GM12891 (cell line): ENCODE measurements at places on chromosomes 13 and 19.

- DNase-seq, result no peak
These were observed 14.9 kb downstream of the FXYD5 start for GRCh38 chr19:35169221-35169995.

DNA sequence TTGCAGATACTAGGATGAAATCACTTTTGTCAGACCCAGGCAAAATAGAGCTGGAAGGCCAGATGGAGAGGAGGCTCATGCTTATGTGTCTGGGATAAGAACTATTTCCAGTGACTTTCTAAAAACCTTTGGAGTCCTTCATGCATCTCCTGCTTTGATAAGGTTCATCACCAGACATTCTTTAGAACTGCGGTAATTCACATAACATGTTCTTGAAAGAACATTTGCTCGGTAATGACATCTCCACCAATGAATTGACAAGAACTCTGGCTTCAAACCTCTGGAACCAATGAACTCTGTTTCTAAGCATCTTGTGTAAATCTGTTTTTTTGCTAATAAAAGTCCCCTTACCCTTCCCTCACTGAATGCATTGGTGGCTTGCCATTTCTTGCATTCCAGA is 112.0 kb upstream of the KL start:
- no peak for DNase-seq

GRCh38 chr13:24075137-24075975 is 85.2 kb upstream of the SPATA13 start:
- DNase-seq, result no peak

GRCh38 chr19:28430214-28430613 is 782.7 kb downstream of the UQCRFS1 start:
- no peak for DNase-seq

- DNase-seq, result no peak
These were observed 1569.4 kb upstream of the PRR20A start for GRCh38 chr13:55571237-55571867.

DNA sequence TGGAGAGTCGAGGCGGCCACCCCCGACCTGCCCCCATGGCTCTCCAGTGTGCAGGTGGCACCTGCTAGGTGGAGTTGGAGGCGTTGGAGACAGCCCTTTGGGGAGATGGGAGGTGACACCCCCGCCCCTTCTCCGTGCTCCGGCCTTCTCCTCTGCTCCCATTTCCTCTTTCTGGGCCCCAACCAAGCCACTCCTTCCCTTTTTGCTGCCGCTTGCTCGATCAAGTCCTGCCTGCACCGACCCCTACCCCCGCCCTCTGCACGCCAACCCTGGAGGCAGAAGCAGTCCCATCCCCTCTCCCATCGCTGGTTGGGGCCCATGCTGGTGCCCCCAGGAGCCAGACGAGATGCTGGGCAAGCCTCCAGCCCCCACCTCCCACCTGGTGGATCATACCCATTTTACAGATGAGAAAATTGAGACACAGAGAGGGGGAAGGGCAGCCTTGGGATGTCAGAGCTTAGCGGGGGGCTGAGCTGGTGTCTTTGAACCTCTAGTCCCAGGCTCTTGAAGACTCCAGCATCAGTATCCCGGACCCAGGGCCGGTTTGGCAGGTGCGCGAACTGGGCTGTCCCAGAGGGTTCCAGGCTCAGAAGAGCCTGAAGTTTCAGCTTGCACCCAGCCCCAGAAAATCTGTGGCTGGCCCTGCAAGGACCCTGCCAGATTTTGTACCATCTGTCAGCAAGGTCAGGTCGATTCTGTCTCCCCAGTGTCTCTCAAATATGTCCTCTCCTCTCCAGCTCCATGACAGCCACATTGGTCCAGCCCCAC is 10.3 kb downstream of the GNA15 start:
- DNase-seq, result no peak

DNA sequence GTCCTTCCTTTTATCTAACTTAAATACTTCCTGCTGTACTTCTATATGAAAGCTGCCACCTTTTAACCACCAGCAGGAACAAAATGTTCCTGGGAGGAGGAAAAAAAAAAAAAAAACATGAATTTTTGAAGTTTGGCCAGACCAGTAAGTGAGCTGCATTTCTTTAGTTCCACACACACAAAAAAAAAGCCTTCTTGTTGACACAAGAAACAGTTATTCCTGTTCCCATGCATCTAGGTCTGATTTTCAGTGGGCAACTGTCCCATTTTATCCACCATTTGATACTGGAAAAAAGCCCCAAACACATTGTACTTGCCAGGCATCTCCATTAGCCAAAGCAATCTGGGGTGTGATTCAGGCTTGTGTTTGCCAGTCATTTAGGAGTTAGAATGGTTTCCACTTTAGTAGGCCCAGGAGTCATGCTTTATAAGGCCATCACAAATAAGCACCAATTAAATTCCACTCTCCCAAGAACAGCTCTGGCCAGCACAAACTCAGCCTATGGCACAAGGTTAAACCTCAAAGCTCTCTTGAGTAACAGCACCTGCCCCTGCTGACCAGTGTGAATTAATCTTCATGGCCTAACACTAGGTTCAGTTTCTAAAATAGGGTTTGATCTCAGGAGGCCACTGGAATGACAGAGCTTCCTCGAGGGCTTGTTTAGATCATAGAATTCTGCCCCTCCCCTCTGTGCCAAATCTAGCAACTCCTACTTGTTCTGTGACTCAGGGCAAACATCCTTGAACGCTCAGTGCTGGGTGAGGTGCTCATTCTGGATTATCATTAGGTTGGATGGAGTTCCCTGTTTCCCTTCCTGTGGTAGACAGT is 67.1 kb downstream of the NUFIP1 start:
- DNase-seq, result no peak

- no peak for DNase-seq
These were observed 9.2 kb downstream of the NOSIP start for GRCh38 chr19:49570997-49571676.

- no peak for DNase-seq
These were observed 890.7 kb upstream of the SLITRK6 start for GRCh38 chr13:86689911-86690310.

DNA sequence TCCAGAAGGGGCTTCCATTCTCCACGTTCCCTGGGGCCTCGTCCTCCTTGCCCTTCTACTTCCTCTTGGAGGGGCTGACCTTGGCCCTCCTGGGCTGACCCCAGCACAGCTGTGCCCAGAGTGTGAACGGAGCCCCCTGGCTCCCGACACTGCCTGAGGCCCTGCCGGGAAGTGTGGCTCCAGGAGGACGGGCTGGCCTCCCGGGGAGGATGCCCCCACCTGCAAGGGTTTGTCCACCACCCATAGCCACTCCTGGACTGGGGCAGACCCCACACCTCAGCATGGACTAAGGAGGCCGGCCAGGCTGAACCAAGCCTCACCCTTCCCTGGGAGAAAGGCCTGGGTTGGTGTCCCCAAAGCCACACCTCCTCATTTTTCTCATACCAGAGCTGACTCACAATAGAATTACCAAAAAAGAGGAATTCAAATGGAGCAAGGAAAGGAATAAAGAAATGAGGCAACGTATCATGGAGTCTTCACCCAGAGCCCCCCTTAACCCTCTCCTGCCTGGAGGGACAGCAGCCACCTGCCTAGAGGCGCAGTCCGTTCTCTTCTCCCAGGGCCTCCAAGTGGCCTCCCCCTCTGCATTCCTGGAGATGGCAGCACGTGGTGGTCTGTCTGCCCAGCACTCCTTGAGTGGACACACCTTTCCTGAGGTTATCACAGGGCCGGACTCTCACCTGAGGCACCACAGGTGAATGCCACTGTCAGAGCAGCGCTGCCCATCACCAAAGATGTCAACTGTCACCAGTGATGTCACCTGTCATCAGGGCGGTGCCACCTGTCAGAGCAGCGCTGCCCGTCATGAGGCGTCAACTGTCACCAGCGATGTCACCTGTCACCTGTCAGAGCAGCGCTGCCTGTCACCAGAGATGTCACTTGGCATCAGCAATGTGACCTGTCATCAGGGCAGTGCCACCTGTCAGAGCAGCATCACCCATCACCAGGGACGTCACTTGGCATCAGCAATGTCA is 3.1 kb upstream of the C13orf46 start:
- no peak for DNase-seq

DNA sequence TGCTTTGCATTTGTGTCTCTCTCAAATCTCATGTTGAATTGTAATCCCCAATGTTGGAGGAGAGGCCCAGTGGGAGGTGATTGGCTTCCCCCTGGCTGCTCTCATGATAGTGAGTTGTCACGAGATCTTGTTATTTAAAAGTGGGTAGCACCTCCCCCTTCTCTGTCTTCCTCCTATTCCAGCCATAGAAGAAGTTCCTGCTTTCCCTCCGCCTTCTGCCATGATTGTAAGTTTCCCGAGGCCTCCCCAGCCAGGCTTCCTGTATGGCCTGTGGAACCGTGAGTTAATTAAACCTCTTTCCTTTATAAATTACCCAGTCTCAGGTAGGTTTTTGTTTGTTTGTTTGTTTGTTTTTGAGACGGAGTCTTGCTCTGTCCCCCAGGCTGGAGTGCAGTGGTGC is 3.8 kb downstream of the LILRA4 start:
- no peak for DNase-seq

- no peak for DNase-seq
These were observed at the start of gene PRMT1 for GRCh38 chr19:49677231-49677900. PRMT1 (plus strand) TSS chr19:49677271; CDS start chr19:49677281, 10 bp downstream.

- no peak for DNase-seq
These were observed 16.9 kb downstream of the ZC3H4 start for GRCh38 chr19:47096721-47097120.
